ENCODE measurements at places on chromosomes 6 and 20.

GRCh38 chr6:100559859-100560258, 95.1 kb upstream of the SIM1 start:
- no peak overlapping the region for H3K4me3 ChIP-seq
- H3K36me3 ChIP-seq: peaks cover 3% of the 10 kb centered on the region
- DNase-seq: no peak
- H3K27ac ChIP-seq: no peak overlapping the region

DNA sequence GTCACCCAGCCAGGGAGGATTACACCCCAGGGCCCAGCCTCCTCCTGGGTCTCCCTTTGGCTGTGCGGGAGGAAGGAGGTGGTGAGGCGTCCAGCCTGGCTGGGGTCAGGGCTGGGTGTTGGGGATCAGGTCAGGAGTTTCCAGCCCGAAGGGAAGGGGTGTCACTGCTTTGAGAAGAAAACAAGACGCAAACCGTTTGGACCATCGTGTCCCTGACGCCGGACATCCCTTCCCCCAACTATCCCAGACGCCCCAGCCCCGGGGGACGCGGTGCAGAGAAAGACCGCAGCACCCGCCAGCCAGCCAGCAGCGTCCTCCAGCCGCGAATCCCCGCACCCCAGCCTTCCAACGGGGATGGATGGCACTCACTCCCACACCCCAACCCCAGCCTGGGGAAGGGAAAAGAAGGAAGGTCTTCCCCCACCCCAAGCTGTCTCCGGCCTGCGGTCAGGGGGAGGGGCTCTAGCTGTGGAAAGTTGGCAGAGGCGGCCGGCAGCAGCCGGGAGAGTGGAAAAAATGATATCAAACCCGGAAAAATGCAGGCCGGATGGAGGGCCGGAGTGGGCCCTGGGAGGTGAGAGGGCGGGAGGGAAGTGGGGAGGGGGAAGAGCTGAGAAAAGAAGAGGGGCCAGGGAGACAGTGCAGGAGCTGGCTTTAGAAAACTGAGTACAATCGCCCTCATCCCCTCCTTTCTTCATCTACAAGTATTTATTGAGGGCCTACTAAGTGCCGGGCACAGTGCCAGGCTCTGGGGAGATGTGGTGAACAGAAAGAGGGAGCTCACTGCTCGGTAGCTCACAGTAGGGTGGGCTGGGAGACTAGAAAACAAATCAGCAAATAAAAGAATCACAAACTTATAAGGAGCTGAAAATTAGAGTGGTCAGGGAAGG, 10.6 kb downstream of the REM1 start:
- no peak for DNase-seq
- no peak overlapping the region for H3K27ac ChIP-seq
- peaks cover 17% of the 10 kb centered on the region for H3K27me3 ChIP-seq
- H3K4me3 ChIP-seq: no peak overlapping the region

DNA sequence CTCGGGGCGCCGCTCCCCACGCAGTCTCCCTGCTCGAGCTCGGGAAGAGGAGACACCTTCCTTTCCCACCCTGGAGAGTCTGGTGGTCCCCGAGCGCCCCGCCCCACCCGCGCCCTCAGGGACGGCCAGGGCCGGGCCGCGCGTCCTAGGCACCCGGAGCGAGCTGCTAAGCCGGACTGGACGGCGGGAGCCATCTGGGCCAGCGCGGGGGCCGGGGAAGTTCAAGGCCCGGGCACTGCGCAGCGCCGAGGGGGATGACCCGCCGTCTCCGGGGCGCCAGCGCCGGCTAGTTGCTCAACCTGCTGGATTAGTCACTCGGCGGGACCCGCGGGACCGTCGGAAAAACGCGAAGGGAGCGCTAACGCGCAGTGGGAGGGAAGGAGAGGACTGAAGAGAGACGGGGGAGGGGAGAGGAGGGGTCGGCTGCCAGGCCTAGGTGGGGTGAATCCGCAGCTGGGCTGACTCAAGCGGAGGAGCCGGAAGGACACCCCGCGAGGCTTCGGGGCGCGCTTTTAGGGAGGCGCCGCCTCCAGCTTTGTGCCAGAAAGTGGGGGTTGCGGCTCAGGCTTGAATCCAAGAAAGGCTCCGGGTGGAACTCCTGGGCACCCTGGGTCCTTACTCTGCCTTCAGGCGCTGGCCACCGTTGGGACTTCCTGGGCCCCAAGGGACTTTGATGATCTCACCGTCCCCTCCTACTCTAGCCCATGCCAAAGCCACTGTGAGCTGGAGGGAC, 75.7 kb upstream of the FOXP4 start:
- DNase-seq: no peak
- no peak overlapping the region for H3K27ac ChIP-seq
- peaks cover 4% of the 10 kb centered on the region for H3K4me1 ChIP-seq

- peaks cover 3% of the 10 kb centered on the region for H3K36me3 ChIP-seq
- no peak overlapping the region for H3K4me3 ChIP-seq
- no peak overlapping the region for H3K27ac ChIP-seq
- no peak for DNase-seq
Measured at GRCh38 chr6:7000825-7001777, 106.7 kb upstream of the RREB1 start.

DNA sequence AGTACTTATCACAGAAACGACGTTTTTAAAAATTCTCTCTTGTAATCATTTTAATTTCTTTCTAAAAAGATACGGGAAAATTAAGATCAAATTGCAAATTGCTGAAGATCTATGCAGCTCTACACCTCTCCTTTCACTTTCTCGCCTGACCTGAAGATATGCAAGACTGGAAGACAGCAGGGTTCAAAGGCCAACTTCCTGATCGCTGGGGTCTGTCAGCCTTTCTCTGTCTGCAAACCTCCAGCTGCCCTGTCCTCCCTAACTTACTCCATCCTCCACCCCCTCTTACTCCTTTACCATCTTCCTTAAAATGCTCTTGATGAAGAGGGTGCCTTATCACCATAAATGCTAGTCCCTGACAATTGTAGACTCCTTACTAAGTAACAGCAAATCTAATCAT, 63.7 kb downstream of the POPDC3 start:
- H3K27ac ChIP-seq: no peak overlapping the region
- H3K36me3 ChIP-seq: no peaks in the 10 kb centered on the region
- DNase-seq: no peak
- H3K4me1 ChIP-seq: no peaks in the 10 kb centered on the region

DNA sequence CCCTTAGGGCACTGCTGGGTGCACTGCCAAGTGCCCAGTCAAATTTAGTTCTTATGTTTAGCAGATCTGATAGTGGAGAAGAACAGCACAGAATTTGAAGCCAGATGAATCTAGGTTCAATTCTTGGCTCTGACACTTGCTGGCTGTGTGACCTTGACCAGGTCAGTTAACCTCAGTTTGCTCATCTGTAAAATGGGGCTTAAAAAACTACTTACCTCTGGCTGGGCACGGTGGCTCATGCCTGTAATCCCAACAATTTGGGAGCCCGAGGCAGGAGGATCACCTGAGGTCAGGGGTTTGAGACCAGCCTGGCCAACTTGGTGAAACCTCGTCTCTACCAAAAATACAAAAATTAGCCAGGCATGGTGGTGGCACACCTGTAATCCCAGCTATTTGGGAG, 49.9 kb upstream of the MLN start:
- peaks cover 15% of the 10 kb centered on the region for H3K27me3 ChIP-seq
- H3K4me1 ChIP-seq: peaks cover 11% of the 10 kb centered on the region
- H3K36me3 ChIP-seq: no peaks in the 10 kb centered on the region
- DNase-seq: no peak
- no peak overlapping the region for H3K4me3 ChIP-seq

- H3K27ac ChIP-seq: peak overlapping the region; percentile 82
- peaks cover 32% of the 10 kb centered on the region for H3K4me1 ChIP-seq
- peak; percentile 18 for DNase-seq
- peak overlapping the region; percentile 33 for H3K4me3 ChIP-seq
Measured at GRCh38 chr20:16392346-16392745, 180.9 kb downstream of the KIF16B start.

- peaks cover 1% of the 10 kb centered on the region for H3K27me3 ChIP-seq
- no peaks in the 10 kb centered on the region for H3K4me1 ChIP-seq
- H3K4me3 ChIP-seq: no peak overlapping the region
Measured at GRCh38 chr20:10783707-10784553, 110.1 kb upstream of the JAG1 start.

DNA sequence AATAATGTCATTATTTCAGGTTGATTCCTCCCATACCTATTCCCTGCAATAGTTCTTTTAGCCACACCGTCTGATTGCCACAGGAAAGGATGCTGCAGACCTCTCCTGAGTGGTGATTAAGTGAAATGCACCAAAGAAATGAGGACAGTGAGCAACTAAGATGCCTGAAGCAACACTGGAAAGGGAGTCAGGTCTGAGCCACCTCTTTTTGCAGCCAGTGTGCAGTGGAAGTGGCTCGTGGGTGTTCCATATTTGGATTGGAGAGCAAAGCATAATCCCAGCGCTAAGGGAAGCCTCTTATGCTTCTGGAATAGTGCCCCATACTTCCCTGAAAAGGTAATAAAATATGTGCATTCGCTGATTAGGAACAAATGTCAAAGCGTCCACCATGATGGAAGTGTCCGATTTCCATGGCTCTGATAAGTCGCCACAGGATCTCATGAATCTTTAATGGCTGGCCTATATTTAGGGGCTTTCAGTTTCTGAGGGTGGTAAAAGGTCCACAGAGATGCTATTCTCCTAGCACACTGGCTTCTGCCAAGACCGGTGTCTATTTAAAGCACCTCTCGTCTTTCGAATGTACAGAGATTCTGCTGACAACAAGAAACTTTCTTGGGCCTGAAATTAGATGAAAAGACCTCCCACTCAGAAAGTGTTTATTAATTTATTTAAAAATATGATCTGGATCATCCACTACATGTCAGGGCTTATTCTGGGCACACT, 253.9 kb downstream of the SLC24A3 start:
- no peaks in the 10 kb centered on the region for H3K36me3 ChIP-seq
- no peak overlapping the region for H3K27ac ChIP-seq
- H3K4me1 ChIP-seq: peaks cover 2% of the 10 kb centered on the region
- DNase-seq: no peak
- peaks cover 14% of the 10 kb centered on the region for H3K27me3 ChIP-seq

DNA sequence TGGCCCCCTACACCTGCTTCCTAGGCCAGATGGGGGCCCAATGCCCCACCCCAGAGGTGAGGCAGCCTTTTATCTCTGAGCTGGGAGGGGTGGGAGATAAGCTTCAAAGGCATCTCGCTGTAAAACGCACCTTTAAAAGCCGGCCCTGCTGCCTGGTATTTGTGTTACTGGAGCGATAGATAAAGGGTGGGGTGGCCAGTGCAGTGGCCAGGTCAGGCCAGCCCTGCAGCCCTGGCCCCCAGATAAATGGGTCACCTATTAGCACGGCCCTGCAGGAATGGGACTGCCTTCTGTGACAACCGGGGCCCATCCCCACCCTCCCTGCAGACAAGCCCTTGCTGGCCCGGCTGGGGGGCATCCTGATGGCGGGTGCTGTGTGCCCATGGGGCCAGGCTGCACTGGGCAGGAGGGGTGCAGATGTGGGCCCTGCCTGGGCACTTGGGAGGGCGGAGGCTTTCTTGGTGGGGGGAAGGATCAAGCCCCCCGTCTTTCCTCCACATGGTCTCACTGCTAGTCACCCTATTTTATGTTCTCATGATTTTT, 3.0 kb upstream of the RBBP8NL start:
- no peaks in the 10 kb centered on the region for H3K36me3 ChIP-seq
- H3K4me1 ChIP-seq: no peaks in the 10 kb centered on the region
- H3K27ac ChIP-seq: no peak overlapping the region
- DNase-seq: no peak
- H3K4me3 ChIP-seq: no peak overlapping the region

GRCh38 chr6:84788689-84789088, 24.3 kb upstream of the TBX18 start:
- H3K4me3 ChIP-seq: no peak overlapping the region
- DNase-seq: no peak
- H3K27me3 ChIP-seq: no peaks in the 10 kb centered on the region
- no peaks in the 10 kb centered on the region for H3K4me1 ChIP-seq

DNA sequence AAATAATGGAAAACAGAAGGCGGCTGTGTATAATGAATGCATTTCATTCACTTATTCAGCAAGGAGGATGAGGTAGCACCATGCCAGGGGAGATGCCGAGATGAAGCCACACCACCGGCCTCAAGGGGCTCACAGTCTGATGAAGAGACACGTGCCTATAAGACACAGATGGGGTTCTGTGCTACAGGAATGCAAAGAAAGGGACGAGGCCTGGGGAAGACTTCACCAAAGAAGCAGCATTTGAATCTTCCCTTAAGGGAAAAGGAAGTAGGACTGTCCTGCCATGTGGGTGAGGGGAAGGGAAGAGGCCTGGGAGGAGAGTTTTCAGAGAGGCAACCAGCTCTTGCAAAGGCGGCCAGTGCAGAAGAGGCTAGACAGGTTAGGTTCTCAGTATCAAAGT, 98.9 kb downstream of the PSMG4 start:
- H3K27me3 ChIP-seq: peaks cover 1% of the 10 kb centered on the region
- H3K36me3 ChIP-seq: peaks cover 2% of the 10 kb centered on the region
- H3K27ac ChIP-seq: no peak overlapping the region
- H3K4me1 ChIP-seq: peaks cover 38% of the 10 kb centered on the region
- no peak for DNase-seq

- H3K4me1 ChIP-seq: no peaks in the 10 kb centered on the region
- H3K27me3 ChIP-seq: peaks cover 17% of the 10 kb centered on the region
- no peaks in the 10 kb centered on the region for H3K36me3 ChIP-seq
- DNase-seq: no peak
Measured at GRCh38 chr20:63378626-63379025, 17.5 kb upstream of the CHRNA4 start.

DNA sequence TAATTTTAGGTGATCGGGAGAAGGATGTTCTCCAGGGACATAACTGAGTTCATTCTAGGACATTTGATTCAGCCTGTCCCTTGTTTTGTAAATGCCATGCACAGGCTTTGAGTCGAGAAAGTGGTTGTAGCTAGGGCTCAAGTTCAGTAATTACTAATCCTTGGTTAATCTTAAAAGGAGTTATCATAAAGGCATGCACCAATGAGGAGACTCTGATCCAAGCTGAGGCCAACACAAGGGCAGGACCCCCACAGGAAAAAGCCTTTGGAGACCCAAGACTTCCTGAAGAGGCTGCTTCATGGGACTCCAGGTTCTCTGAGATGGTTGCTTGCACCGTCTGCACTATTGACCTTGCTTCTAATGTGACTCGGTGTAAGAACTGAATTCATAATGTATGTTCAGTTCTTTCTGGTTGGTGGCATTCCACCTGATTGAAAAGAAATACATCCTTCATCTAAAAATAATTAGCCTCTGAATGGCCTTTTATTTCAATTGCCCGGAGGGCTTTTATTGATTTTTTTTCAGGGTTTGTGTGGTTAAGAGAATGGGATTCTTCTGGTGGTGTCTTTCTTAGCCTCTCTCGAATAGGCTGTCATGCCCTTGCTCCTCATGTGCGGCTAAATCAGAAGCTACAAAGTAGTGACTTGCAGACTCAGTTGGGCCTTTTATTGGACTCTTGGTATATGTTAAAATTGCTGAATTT, 201.7 kb upstream of the PLCB4 start:
- H3K27me3 ChIP-seq: no peaks in the 10 kb centered on the region
- H3K36me3 ChIP-seq: no peaks in the 10 kb centered on the region
- no peak overlapping the region for H3K27ac ChIP-seq
- no peak overlapping the region for H3K4me3 ChIP-seq
- no peaks in the 10 kb centered on the region for H3K4me1 ChIP-seq

Measured in memory B cell (primary cell).